ENCODE measurements at places on chromosomes 5 and 9. TPM values are rescaled to one million over a fixed set of nuclear protein-coding genes. Genes with fewer than 3 reads are reported as not detected.

Gene PCDHA12
- total RNA-seq, result not detected

Gene PCDHGA3
- total RNA-seq, result 2.9 TPM

Gene SQSTM1
- total RNA-seq, result 577 TPM

Gene APC
- 57.3 TPM for total RNA-seq

Gene TTC16
- total RNA-seq, result under 0.01 TPM

Gene CER1
- not detected for total RNA-seq

Gene ITGA2
- 5.7 TPM for total RNA-seq

Gene TMC1
- total RNA-seq, result not detected

Gene TSSK1B
- not detected for total RNA-seq

Gene KLF9
- total RNA-seq, result 50.3 TPM

Gene RNF183
- total RNA-seq, result not detected

Gene C9
- total RNA-seq, result under 0.01 TPM

Data from melanocyte of skin (primary cell).